ENCODE measurements at places on chromosomes 5 and 9.

DNA sequence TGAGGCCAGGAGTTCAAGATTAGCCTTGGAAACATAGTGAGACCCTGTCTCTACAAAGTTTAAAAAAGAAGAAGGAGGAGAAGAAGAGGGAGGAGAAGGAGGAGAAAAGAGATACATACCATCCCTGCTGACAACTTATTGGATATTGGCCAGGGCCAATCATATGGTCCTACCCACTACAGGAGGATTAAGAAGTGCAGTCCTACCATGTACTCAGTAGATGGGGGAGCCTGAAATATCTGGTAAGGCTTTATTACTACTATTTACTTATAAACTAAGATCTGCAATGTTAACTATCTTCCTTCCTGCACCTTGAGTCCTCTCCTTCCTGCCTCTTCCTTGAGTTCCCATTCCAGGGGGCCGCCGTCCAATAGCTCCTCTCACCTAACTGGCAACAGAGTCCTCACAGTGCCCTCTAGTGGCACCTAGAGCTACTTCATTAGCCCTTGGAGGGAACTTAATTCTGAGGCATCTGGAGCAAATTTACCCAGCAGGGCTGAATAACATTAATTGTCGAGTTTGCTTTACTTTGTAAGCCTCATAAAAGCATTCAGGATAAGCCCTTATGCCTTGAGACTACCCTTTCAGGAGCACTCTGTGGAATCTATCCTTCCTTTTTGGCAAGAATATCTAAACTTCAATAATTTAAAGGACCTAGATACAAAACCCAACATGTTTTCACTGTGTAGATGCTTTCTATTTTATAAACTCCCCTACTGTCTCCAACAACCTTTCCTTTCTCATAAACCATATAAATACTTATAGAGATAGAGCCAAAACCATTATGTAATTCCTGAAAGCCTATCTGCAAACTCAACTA lies 39.1 kb upstream of the RANBP6 start:
- peak; percentile 84 for DNase-seq

GRCh38 chr5:115898656-115899055 lies 56.9 kb downstream of the AP3S1 start:
- DNase-seq = no peak

DNA sequence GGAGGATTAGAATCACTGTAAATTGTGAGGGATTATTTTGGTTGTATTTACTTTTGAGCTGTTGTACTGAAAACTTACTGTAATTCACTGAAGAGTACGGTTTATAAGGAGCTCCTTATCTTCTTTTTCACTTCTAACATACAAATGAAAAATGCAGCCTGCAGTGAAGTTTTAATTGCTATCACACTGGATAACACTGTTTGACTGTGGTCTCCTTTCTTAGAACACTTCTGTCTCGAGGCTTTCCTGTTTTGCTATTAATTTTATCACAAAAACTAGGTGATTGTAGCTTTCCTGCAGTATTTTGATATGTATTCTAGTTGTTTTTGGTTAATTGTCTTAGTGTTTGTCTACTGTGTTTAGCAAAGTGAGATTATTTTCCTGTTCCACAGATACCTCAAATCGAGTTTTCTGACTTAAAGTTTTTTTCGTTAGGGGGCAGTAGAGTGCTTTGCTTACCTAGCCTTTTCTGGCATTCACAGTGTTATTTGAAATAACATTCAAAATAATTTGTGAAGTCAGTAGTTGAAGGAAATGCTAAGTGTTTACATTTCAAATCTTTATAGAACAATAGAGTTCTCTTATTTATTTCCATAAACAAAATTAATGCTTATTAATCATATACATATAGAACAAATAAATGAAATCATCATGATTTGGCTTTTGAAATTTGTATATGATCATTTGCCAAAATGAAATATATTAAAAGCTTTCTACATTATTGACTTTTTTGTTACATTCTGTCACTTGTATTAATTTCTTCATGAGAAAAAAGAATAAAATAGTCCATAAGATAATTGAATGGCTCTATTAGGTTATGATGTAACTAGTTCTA lies 52.9 kb downstream of the COMMD10 start:
- DNase-seq = peak; percentile 35

- peak; percentile 1 for DNase-seq
Observed at GRCh38 chr5:27682600-27682999, 644.2 kb upstream of the CDH9 start.
